Memory B cell (primary cell): ENCODE measurements at places on chromosomes 13 and 19.
A peak's percentile ranks its signal among the peaks of the same experiment; 100 is the strongest.

GRCh38 chr19:2533072-2533425 lies 57.1 kb downstream of the GADD45B start:
- no peak for DNase-seq

- no peak for DNase-seq
Measured at GRCh38 chr13:48006396-48006795, 5.3 kb upstream of the SUCLA2 start.

DNA sequence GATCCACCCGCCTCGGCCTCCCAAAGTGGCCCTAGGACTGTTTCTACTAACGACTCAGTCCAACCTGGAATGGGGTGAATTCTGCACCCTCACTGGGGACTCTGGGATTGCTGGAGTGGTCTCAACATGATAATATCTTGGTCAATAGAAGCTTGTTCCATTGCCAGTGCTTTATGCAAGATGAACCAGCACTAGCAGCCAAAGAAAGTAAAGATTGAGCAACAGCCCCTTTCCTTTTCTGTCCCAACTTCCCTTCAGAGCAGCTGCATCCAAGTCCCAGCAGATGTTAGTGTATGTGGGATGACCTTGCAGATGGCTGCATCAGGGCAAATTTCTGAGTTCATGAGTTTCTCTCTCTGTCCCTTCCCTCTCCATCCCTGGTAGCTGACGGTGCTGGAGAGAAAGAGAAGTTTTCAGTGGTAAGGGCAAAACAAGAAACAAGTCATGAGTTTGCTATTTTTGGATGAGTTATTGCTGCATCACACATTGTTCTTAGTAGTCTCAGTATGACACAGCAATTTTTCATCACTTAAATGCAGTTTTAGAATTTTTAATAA lies 183.6 kb upstream of the EDNRB start:
- DNase-seq: no peak

- no peak for DNase-seq
Measured at GRCh38 chr13:24822640-24823039, 58.7 kb downstream of the RNF17 start.

- DNase-seq: no peak
Measured at GRCh38 chr19:16272945-16273344, 51.7 kb upstream of the KLF2 start.

DNA sequence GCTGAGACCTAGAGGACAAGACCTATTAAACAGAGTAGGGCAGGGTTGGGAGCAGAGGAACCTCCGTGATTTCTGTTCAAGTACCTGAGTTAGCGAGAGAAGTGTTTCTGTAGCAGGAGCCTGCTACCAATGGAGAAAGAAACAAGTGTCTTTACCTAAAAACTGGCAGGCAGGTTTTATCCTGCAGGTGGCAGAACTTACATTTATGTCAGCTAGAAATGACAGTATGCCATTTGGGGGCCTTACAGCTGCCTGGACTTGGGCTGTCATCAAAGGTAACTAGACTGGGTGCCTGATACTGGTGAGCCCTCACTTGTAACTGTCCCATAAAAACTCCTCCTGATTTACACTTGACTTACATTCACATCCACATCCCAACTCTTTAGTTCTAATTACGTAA lies 185.3 kb upstream of the MIR17HG start:
- DNase-seq: no peak

- peak; percentile 42 for DNase-seq
Measured at GRCh38 chr19:17579661-17580244, 24.3 kb downstream of the COLGALT1 start.

DNA sequence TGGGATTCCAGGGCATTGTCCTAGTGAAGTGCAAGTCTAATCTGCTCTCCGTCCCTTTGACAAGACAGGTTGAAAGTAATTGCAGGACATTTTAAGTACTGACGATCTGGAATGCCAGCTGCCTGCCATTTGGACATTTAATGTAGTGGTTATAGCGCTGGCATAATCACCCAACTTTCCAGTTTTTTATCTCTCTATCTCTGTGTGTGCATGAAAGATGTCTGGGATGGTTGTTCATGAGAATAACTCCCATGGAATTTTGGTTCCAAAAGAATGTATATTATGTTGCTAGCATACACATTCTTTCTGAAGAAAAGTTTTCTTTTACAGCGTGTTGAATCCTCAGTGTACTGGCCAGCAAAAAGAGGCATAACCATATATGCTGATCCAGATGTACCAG lies 53.6 kb downstream of the TDRD12 start:
- no peak for DNase-seq

- DNase-seq: peak; percentile 75
Measured at GRCh38 chr19:1131718-1132551, 28.1 kb downstream of the GPX4 start.

DNA sequence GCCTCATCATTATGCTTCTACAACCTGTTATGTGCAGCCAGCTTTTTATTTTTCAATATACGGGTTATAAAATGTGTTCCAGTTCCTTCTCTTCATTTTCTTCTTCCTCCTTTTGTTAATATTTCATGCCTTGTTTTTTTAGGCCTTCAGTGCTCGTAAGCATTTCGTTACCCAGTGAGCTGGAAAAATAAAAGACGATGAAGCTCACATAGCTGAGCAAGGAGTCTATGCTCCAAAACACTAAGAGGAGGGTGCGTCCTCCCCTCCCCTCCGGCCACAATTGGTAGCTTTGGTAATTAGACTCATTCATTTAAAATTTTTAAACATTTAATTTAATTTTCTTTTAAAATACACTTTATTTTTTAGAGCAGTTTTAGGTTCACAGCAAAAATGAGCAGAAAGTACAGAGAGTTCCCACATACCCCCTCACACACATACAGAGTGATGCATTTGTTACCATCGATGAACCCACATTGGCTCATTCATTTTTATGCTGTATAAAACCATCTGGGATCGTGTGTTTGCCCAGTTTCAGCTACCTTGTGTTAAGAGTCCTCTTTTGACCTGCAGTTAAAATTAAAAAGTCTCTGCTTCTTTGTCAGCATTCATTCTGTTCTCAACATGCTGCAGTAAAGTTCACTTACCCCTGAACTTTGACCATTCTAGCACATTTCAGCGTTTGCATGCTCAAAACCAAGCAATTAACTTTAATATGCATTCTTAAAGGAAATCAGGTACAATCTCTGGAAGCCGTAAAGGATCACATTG lies 223.9 kb downstream of the LACC1 start:
- no peak for DNase-seq

DNA sequence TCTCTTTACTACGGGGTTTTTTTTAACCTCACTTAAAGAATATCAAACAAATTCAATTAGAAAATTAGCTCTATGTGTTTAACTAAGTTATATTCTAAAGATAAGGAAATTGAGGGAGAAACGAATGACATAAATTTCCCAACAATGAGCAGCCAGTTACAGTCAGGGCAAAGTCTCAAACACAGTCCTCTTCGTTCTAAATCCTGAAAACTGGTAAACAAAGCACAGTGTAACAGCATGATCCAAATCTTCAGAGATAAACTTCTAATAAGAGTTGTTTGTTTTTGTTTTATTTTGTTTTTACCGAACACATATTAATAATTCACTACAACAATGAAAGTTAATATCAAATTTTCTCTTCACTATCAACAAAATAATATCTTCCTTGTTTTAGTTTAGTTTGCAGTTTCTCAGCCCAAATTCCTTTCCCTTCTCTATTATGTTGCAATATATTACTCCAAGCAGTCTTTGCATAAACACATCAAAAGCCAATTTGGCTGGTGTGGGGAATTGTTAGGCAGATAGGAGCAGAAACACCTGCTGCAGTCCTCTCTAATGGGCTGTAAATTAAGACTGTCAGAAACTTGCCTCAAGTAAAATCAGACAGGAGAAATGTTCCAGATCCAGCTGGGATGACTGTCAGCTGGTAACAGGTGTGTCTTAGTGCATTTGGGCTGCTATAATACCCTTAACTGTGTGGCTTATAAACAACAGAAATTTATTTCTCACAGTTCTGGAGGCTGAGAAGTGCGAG lies 106.5 kb upstream of the SGCG start:
- no peak for DNase-seq

DNA sequence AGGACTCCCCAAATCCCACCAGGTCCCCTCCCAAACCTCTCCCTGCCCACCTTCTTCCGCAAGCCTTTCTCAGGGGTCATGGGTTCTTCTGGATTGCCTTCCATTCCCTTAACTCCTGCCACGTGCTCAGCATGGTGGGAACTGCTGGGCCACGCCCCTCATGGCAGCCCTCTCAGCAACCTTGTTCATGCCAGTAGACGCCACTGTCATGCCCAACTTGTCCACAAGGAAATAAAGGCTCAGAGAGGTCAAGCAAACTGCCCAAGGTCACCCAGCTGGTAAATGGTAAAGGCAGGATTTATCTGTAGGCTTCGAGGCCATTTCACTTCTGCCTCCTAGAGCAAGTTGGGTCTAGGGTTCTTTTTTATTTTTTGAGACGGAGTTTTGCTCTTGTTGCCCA lies 10.9 kb downstream of the PRAM1 start:
- DNase-seq: no peak

DNA sequence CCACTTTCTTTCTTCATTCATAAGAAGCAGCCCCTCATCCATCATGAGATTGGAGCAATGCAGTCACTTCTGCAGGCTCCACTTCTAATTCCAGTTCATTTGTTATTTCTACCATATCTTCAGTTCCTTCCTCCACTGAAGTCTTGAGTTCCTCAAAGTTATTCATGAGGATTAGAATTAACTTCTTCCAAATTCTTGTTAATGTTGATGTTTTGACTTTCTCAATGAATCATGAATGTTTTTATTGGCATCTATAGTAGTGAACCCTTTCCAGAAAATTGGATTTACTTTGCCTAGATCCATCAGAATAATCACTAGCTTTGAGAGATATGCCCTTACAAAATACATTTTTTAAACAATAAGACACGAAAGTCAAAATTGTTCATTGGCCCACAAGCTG lies 2567.7 kb upstream of the PCDH20 start:
- DNase-seq: no peak

DNA sequence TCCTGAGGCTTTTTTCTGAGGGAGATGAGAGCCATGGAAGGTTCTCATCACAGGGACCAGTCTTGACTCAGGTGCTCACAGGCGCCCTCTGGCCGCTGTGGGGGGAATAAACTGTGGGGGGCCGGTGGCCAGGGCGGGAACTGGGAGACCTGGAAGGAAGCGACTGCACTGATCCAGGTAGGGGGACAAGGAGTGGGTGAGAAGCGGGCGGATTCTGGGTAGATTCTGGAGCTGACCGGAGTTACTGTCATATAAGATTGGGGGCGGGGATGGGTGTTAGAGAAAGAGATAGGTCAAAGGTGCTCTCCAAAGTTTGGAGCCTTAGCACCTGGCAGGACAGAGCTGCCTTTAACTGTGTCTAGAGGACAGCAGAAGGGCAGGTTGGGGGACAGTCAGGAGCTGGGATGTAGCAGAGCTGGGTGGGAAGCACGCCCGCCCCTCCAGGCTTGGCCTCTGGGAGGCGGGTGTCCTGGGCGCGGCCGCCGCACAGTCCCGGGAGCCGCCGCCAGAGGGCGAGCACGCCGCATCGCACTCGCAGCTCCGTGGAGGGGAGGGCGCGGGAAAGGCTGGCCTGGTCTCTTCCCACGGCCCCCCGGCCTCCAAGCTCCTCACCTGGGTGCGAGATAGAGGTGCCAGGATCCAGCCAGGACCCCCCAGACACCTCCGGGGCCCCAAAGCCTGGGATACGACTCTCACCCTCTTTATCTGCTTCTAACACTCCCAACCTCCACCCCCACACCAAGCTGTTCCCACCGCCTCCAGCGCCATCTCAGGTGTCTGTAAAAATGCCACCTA lies 4.2 kb upstream of the DAND5 start:
- peak; percentile 95 for DNase-seq

- DNase-seq: no peak
Measured at GRCh38 chr13:112143753-112144615, 77.0 kb downstream of the SOX1 start.

DNA sequence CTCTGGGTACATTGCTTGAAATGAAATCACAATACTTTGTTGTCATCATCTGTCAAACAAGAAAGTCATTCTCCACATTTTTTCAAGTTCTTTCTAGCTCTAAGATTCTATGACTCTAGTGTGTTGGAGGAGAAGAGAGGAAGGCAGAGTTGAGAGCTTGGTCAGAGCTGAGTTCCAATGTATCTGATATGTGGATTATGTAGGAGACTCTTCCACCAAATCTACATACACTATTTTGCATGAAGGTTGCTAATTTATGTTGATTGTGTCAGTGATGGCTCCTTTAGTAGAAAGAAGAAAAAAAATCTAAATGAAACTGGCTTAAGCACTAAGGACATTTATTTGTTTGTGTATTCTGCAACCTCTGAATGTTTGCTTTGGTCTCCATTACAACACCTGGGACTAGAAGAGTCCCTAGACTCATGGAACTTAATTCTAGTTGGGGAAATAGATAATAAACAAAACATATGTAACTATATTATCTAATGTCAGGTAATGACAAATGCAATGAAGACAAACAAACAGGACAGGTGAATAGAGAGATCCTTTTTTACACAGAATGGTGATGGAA lies 691.9 kb downstream of the UQCRFS1 start:
- DNase-seq: no peak

DNA sequence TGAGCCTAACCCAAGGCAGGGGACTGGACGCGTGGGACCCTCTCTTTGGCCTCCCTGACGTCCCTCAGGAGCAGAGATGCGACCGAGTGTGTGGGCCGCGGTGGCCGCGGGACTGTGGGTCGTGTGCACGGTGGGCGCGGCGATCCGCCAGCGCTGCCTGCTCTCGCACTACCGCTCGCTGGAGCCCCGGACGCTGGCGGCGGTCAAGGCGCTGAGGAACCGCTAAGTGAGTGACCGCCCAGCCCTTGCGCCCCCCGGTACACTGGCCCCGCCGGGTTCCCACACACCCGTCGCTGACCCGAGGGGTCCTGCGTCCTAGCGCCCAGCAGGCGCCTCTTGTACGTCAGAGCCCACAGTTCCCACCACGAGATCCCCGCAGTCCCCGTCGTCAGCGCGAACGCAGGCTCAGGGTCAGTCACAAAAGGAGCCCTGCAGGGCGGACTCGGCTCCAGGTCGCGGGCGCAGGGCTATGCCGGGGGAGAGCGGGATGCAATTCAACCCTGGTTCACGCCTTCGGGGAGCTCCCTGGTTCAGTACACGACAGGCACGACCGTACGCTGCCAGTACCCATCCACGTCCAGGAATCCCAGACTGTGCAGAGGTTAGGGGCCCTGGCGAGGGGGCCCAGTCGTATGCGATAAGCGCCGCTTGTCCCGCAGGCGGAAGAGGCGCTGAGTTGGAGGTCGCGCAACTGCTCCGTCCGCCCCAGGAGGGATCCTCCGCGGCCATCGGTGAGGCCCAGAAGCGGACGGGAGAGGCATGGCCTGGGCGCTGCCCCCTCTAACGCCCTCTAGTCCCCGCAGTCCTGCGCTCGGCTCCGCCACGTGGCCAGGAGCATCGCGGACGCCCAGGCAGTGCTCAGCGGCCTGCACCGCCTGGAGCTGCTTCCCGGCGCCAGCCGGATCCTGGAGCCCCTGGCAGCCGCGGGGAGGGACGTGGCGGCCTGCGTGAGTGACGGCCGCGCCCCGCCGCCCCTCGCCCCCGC lies 3.6 kb upstream of the IFNL2 start:
- no peak for DNase-seq

DNA sequence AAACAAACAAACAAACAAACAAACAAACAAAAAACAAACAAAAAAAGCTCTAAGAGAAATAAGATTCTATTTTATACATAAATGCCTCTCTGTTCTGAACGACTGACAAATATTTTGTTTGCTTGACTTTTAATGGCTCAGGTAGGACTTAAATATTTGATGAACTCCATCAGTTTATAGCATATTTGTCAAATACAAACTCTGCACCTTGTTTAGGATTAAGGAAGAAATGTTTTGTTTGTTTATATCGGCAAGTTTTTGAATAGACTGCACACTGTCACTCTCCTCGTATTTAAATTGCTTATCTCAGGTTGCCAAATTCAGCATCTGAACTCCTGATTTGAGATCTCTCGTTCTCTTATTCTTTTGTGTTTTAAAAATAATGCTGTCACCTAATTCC lies 1499.7 kb upstream of the SLC10A2 start:
- no peak for DNase-seq

GRCh38 chr13:35720290-35720689 lies 243.8 kb upstream of the MAB21L1 start:
- DNase-seq: no peak
